Psoas muscle (tissue), 8 donors: ENCODE measurements at places on chromosomes 16 and 17. TPM values are rescaled to one million over a fixed set of nuclear protein-coding genes. Genes with fewer than 3 reads are reported as not detected.

The ACSM2A gene
- total RNA-seq, result not detected

The PTGES3L gene
- total RNA-seq, result 47.8 TPM

The PPY gene
- total RNA-seq, result not detected

The C16orf92 gene
- not detected for total RNA-seq

The TERB1 gene
- not detected for total RNA-seq

The GCGR gene
- not detected for total RNA-seq

The UTS2R gene
- total RNA-seq, result 3.8 TPM

The ACE gene
- 2.0 TPM for total RNA-seq

The TNFAIP1 gene
- 31.3 TPM for total RNA-seq

The NPB gene
- 0.78 TPM for total RNA-seq

The MYL4 gene
- total RNA-seq, result 6.7 TPM

DNA sequence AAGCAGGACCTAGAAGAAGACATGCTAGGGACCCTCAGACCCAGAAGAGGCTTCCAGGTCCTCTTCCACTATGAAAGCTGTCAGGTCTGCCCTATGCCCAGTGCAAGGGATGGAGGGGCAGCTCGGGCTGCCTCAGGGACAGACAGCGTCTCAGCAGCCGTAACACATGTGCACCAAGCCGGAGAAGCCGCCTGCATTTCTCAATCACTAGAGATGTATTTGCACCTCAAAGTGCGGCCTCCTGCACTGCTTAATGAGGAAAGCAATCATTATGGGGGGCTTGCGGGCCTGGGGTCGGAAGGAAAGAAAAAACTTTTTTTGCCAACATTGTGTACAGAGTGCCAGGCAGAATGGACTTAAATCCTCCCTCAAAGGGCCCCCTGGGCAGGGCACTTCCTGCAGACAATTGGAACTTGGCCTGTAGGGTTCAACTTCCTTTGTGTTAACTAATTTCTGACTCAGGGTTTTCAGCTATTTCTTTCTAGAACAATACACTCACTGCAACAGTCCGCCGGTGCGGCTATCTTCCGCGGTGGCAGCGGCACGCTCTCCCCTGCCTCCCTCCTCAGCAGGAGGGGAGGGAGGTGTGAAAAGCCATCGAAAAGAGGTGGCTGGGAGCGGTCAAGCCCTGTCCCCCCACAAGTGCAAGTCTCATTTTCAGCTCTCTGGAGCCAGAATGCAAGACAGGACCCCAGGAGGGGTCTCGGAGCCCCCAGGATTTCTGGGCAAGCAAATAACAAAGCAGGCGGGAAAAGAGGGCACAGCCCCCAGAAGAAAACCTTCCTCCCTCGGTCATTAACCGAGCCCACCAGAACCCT is 101.2 kb downstream of the ZNF423 start:
- no peak for DNase-seq

GRCh38 chr17:43529947-43530287 is 16.2 kb downstream of the ETV4 start:
- DNase-seq, result no peak

DNA sequence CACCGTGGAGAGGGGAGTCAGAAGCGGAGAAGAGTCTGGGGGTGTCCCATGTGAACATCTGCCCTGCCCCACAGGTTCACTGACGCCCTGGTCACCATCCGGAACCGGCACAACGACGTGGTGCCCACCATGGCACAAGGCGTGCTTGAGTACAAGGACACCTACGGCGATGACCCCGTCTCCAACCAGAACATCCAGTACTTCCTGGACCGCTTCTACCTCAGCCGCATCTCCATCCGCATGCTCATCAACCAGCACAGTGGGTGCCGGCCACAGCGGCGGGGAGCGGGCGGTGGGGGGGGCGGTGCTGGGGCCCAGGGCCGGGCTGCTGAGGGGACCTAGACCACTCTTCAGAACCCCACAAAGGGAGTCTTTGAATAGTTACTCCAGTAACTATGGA is 10.7 kb downstream of the PDK2 start:
- DNase-seq, result no peak

DNA sequence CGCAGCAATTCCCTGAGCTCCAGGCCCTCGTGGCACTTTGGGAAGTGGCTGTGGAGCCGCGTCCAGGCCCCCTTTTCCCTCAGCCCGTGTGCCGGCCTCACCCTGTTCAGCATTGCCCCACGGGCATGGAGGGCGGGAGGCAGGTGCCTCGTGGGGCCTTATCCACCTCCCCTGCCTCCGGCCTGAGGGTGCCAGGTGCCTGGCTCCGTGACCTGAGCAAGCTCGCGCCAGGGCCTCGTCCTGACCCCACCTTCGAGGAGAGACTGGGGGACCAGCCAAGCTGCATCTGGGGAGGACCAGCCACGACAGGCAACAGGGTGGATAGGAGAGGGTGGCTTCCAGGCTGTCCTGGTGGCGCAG is 27.0 kb upstream of the AATK start:
- no peak for DNase-seq

- DNase-seq, result no peak
These were observed 2.1 kb downstream of the PPP1R1B start for GRCh38 chr17:39628655-39629493.

GRCh38 chr17:76725580-76726230 is 701 bp downstream of the JMJD6 start:
- DNase-seq, result peak; percentile 85

DNA sequence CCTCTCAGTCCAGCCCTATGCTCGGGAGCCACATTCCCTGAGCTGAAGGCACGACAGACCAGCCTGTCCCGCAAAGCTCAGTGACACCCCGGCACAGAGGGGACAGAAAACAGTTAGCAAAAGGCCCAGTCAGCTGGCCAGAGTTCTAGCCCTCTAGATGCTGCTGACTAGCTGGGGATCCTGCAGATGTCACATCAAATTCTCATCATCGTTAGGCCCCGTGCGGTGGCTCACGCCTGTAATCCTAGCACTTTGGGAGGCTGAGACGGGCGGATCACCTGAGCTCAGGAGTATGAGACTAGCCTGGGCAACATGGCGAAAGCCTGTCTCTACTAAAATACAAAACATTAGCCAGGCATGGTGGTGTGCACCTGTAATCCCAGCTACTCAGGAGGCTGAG is 17.2 kb downstream of the UBE2O start:
- no peak for DNase-seq

DNA sequence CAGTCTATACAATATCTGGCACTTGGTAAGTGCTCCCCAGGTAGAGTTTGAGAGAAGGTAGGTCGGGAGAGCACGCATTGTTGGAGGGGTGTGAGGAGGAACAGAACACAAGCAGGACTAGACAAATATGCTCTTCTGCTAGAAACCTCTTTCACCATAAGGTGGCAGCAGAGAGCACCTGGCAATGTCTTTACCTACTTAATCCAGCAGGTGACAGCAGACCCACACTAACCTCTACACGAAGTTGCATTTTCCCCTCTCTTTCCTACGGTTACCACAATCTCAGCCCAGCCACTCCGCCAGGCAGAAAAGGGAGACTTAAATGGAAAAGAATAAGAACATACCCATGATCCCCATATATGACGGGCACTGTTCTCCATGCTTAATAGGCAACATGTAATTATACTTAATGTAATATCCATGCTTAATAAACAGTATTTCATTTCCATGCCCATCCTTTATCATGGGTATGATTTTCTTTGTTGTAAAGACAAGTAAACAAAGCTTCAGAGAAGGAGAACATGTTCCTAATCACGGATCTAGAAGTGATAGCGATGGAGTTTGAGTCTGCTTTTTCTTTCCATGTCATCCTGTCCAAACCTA is 55.1 kb upstream of the CCL2 start:
- peak; percentile 58 for DNase-seq

- peak; percentile 72 for DNase-seq
These were observed at the start of gene DLX3 for GRCh38 chr17:49995055-49995738. Gene DLX3 (minus strand): TSS chr17:49995224. CDS start chr17:49994998, 226 bp downstream.

DNA sequence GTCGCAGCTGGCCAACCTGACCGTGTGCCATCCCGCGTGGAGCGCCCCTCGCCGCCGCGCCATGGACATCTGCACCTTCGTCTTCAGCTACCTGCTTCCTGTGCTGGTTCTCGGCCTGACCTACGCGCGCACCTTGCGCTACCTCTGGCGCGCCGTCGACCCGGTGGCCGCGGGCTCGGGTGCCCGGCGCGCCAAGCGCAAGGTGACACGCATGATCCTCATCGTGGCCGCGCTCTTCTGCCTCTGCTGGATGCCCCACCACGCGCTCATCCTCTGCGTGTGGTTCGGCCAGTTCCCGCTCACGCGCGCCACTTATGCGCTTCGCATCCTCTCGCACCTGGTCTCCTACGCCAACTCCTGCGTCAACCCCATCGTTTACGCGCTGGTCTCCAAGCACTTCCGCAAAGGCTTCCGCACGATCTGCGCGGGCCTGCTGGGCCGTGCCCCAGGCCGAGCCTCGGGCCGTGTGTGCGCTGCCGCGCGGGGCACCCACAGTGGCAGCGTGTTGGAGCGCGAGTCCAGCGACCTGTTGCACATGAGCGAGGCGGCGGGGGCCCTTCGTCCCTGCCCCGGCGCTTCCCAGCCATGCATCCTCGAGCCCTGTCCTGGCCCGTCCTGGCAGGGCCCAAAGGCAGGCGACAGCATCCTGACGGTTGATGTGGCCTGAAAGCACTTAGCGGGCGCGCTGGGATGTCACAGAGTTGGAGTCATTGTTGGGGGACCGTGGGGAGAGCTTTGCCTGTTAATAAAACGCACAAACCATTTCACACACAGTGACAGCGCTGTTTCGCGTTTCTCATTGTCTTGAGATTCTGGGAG is 2.0 kb upstream of the ZACN start:
- DNase-seq, result peak; percentile 55

DNA sequence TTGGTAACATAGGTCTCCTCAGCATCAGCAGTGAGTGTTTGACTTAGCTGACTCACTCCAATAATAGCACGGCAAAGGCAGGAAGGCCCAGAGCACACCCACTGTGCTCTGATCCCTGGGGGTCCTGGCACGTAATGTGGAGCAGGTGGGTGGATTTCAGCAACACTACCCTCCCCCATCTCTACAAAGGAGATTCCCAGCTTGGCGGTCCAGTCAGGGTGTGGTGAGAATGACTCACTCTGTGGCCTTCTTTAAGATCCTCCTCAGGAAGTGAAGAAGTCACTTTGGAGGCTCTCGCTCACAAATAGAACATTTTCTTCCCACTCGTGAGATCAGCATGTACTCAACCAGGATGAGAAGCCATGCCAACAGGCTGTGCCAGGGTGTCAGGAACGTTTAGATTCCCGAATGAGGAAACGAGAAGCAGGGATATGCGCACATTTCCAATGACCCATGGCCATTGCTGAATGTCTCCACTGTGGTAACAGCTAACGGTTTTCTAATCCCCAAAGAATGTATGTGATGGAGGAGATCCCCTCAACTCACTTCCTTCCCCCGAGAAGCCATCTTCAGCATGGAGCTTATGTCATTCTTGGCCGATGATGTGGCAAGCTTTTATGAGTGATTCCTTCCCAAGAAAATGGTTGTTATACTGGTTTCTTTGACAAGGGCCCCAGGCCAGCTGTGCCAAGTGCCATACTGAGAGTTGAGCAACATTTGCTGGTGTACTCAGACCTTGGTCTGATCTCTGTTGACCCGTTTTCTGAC is 365.2 kb downstream of the C16orf95 start:
- DNase-seq, result peak; percentile 51

DNA sequence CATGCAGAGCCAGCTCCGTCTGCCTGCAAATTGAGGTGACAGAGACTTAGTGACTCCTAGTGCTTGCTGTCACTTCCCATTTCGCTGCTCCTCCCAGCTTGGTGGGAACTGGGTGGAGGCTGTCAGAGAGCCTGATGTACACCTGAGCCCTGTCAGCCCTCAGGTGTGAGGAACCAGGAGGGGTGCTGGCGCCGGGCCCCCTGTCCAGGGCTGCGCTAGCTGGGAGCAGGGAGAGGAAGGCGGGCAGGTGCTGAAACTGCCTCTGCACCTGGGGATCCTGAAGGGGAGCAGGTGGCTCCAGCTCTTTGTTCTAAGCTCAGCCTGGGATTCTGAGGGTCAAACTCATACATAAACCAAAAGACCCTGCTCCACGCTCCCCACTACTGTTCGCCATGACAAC is 10.8 kb upstream of the WSCD1 start:
- no peak for DNase-seq

DNA sequence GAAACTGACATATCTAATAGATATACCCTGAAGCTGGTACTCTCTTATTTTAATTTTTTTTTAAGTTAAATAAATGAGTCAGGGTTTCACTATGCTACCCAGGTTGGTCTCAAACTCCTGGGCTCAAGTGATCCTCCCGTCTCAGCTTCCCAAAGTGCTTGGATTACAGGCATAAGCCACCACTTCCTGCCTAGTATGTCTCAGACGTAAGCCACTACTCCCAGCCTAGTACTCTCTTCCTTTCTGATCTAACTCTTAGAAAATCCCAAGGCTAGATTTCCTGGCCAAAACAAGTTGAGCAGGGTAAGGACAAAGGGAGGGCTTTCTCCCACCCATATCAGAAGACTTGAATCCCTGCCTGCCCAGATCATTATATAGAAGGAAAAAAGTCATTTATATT is 33.7 kb downstream of the HOXB1 start:
- no peak for DNase-seq

DNA sequence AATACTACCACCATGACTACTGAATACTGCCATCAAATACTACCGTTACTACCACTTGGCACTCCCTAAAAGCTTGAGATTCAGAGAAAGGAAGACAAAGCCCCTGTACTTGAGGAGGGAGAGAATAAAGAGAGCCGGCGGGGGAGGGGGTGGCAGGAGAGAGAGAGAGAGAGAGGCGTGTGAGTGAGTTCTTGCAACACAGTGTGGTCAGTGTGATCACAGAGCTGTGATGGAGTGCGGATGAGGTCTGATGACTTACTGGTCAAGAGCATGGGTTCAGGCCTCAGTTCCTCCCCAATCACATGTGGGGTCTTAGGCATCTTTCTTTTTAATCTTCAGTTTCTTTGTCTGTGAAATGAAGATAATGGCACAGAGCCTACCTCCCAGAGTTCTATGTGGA is 19.2 kb downstream of the PRKCB start:
- no peak for DNase-seq

GRCh38 chr16:9345880-9346279 is 254.4 kb downstream of the HAPSTR1 start:
- no peak for DNase-seq
